GM03348 (cell line): ENCODE measurements at places on chromosomes 7 and 10.

GRCh38 chr7:19674266-19674960, 34.4 kb downstream of the POLR1F start:
- peak; percentile 30 for DNase-seq

GRCh38 chr7:127776776-127777386, 124.9 kb downstream of the SND1 start:
- DNase-seq, result peak; percentile 88

DNA sequence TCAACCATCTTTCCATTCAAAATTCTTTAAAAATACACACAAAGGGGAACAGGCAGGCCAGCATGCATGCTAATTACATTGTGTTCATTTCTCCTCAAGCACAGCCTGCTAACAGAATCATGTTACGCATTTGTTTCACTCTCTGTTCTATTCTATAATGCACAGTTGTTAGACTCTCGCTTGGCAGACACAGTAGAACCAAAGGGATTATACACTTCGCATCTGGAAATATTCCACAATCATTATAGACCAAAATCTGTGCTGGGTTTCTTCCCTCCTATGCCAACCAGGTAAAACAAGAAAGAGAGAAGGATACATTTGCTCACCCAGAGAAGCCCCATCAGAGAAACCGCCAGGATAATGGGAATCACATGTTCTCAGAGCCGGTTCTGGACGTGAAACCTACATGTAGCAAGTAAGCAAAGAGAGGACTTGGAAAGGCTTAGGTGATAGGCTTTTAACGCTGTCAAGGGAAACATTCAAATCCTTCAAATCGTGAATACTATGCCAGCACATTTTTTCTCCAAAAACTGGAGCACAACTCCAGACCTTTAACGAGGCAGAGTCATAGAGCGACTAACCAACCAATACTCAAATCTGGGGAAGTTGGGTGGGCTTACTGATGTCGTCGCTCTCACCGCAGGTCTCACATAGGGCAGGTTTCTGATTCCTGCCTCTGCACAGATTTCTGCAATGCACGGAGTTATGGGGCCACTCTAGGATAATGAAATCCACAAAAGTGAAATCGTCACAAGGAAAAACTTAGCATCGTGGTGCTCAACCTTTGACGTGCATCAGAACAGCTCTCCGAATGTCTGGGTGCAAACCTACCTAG, 380.5 kb upstream of the AUTS2 start:
- no peak for DNase-seq

GRCh38 chr10:98266647-98267046, 1.3 kb downstream of the LOXL4 start:
- no peak for DNase-seq

DNA sequence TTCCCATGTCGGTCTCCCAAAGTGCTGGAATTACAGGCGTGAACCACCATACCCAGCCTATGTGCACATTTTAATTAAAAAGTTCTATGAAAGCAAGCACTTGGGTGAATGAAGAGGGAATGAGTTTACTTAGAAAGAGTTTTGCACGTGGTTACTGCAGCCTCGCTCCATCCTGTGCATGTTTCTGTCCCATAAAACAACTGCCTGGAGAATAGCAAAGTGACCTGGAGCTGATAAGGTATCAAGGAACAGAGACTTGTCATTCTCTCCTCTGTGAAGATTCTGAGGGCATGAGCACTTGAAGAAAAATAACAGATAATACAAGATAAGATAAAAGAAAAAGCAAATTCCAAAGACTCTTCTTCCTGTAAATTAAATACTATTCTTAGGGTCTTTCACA, 112.2 kb upstream of the JCAD start:
- no peak for DNase-seq
